SW 1271 (cell line): ENCODE measurements at places on chromosomes 16 and 17.

GRCh38 chr16:86901483-86901882, 323.1 kb downstream of the FOXL1 start:
- no peak for DNase-seq

GRCh38 chr17:17425005-17425404, 51.8 kb upstream of the MED9 start:
- no peak for DNase-seq

DNA sequence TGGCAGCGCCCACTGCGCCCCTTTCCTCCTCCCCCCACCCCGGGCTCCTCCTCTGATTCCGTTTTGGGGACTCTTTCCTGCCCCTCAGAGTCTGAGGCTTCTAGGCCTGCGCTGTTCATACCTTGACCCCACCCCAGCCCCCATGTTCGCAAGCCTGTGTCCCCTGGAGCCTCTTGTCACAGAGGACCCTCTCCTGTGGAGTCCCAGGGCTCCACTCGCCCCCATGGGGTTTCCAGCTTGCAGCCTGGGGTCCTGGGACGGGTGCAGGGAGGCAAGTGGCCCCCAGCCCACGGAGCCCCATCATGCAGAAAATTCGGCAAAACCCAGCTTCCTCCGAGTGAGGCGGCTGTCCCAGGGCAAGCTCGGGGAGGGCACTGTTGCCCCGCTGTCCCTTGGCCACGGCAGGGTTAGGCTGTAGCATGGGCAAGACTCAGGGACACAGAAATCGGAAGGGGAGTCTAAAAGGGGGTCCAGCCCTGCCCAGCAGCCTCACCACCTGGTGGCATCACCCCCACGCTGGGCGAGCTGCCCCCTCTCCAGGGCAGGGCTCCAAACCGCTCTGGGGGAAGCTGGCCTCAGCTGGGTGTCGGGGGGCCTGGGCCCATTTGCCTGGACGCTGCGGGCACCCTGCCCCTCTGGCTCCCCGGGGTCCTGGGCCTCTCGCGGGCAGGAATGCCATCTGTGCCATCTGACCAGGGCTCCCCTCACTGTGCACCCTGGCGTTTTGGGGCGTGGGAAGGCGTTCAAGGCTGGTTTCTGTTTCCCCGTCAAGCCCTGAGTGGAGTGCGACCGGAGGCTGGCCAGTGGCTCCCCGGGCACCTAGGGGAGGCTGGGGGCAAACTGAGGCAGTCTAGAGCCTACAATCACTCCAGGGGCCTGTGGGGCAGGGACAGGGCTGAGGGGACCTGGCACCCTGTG, 11.5 kb upstream of the BAHCC1 start:
- DNase-seq, result no peak

GRCh38 chr16:3038256-3038655, 1.5 kb upstream of the BICDL2 start:
- no peak for DNase-seq

DNA sequence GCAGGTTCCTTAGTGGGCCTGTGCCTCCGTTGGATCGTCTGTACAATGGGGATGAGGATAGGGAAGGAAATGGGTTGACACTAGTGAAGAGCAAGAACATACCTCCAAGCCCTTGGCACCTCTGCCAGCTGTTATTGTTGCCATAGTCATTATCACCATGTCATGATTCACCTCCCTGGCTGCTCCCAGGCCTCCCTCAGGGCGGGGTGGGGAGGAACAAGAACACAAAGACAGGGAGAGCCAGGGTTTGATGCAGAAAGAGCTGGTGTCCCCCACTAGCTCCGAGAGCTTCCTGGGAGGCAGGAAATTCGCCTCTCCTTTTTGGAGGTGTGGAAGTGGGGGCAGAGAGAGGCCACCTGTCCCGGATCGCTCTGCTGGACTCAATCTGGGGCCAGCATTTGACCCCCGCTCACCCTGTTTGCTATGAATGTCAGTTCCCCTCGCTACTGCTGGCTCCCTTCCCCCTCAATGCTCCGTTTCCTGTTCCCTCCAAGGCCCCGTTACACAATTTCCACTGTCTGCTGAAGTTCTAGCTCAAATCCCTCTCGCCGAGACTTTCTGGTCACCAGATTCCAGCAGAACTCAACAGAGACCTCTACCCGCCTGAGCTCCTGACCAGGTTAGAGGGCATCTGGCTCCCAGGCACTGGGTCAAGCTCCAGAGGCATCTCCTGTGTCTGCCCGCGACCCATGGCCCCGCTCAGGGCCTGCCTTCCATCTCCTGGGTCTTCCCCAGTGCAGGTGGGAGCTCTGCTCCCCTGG, 9.1 kb downstream of the TIMP2 start:
- peak; percentile 26 for DNase-seq

GRCh38 chr16:16821261-16821660, 442.3 kb downstream of the NPIPA7 start:
- DNase-seq, result no peak

- no peak for DNase-seq
Measured at GRCh38 chr17:80531400-80531799, 13.2 kb upstream of the RPTOR start.

GRCh38 chr17:15278380-15278779, 13.3 kb upstream of the PMP22 start:
- no peak for DNase-seq

- no peak for DNase-seq
Measured at GRCh38 chr17:72735048-72735447, 357.4 kb downstream of the SLC39A11 start.

- DNase-seq, result no peak
Measured at GRCh38 chr16:77869997-77870813, 81.8 kb downstream of the VAT1L start.

DNA sequence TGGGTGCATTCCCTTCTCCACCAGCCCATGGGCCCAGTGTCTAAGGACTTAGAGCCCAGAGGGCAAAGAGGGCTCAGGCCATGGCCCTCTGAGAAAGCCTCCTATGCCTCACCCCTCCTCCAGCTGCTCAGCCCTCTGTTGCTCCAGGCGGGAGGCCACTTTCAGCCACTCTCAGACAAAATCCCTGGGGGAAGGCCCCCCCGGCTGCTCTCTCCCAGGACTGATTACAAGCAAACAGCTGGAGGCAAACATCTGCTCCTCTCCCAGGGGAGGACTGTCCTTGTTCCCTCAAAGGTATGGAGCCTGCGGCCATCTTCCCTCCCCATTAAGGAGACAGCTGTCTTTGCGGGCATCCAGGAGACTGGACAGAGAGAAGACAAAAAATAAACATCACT, 54.9 kb upstream of the DLX4 start:
- DNase-seq, result no peak

DNA sequence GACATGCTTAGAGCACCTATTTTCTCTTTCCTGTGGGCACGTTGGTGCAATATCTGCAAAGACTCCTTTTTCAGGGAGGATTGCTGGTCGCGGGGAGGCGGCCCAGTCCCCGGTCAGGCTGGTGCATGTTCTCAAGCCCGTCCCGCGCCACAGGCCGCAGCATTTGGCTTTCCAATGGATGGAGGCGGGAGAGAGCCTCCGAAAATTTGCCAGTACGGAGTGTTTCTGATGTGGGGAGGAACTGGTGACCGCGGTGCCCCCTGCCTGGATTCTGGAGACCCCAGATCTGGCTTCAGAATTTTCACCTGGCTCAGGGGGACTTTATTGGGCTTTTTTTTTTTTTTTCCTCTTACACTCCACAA, 2.3 kb downstream of the CMIP start:
- no peak for DNase-seq

DNA sequence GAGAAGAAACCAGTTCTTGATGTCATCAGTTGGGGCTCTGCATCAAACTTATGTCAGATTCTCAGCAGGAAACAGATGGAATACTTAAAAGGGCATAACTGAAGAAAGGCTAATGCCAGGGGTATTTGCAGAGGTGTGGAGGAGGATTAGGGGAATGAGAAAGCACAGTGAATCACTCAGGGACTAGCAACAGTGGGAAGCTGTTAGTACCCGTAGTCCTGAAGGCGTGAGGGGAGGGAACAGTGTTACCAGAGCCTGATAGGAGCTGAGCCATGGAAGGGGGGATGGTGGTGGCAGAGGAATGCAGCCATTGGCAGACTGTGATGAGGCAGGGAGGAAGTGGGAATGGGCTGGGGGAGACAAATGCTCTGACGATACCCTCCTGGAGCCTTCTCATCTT, 162.3 kb downstream of the UTP18 start:
- no peak for DNase-seq

- peak; percentile 17 for DNase-seq
Measured at GRCh38 chr16:58843675-58844074, 109.6 kb upstream of the GOT2 start.

GRCh38 chr17:41419716-41420115, 4.7 kb downstream of the KRT37 start:
- no peak for DNase-seq

DNA sequence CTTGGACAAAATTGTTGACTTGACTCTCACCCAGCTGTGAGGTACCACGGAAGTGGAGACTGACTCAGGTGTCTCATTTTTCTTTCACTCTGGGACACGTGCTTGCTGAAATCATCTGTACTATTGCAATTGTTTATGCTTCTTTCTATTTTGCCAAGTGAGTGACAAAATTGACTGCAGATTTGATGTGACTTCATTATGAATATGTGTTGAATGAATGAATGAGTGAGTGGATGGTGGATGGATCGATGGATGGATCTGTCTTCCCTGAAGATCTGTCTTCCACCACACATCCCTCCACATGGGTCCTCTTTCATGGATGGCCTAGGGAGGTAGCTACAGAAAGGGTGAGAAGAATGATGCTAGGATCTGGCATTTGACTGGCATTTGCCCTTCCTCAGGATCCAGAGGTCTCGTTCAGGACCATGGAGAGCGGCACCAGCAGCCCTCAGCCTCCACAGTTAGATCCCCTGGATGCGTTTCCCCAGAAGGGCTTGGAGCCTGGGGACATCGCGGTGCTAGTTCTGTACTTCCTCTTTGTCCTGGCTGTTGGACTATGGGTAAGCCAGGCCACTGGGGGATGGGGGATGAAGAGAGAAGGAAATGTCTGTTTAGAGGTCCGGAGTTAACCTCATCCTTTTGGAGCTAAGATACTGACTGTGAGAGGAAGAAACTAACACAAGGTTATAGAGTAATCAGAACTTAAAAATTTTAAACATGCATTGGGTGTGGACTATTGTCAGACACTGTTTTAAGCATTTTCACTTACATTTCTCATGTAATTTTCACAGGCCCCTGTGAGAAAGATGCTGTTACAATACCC, 12.7 kb downstream of the SLC5A11 start:
- DNase-seq, result no peak

GRCh38 chr16:27460663-27461482, 58.9 kb downstream of the IL21R start:
- no peak for DNase-seq

GRCh38 chr16:80899809-80900592, 95.6 kb upstream of the CDYL2 start:
- DNase-seq, result no peak

DNA sequence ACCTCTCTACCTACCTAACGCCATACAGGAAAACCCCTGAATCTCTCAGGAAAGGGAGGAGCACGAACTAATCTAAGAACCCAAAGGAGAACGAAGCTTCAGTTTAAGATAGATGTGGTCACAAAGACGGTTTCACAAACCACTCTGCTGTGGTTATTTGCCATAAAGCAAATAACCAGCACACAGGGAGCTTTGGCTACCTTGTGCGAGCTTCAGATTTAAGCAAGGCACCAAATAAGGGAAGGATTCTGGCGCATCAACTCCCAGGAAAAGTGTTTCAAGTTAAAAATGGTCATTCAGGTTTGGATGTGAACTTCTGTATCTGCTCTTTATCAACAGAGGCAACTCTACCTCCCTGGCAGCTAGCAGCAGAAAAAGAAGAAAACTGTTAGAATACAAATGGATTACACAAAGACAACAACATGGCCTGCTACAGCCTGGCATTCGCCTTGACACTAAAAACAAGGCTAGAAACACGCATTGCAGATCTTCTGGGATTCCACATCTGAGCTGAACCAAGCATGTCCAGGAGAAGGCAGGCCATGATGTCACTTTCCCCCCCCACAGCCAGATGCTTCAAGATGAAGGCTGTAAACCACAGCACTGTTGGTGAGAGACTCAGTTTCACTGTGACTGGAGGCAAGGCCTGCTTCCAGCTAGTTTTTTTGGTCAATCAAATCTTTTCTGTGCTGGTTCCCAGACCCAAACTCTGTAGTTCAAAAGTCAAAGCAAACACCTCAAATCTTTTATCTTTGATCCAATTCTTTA, 43.6 kb downstream of the SMG6 start:
- DNase-seq, result no peak

DNA sequence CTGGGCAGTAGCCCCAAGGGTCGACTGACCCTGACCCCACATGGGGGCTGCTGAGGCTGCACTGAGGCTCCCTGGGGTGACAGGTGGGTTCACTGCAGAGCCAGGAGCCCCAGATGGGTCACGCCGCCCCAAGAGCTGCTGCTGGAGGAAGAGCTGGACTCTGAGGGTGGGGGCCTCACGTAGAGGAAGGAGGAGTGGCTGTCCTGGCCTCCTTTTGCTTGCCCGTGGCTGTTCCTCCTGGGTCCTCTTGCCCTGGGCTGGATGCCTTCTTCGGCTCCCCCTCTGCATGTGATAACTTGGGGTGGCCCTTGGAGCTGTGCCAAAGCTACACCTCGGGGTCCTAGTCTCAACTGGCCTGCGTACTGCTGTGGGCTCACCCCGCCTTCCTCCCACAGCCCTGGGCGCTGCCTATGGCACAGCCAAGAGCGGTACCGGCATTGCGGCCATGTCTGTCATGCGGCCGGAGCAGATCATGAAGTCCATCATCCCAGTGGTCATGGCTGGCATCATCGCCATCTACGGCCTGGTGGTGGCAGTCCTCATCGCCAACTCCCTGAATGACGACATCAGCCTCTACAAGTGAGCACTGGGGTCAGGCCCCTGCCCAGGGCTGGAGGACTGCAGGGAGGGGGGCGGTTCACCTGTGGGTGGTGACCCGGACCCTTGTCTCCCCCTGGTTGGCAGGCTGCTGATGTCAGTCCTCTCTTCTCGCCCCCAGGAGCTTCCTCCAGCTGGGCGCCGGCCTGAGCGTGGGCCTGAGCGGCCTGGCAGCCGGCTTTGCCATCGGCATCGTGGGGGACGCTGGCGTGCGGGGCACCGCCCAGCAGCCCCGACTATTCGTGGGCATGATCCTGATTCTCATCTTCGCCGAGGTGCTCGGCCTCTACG, 1.1 kb upstream of the AMDHD2 start:
- no peak for DNase-seq

- DNase-seq, result no peak
Measured at GRCh38 chr17:43721537-43722268, 36.9 kb downstream of the SOST start.

- DNase-seq, result no peak
Measured at GRCh38 chr17:43316522-43317142, 82.2 kb upstream of the ARL4D start.

GRCh38 chr16:27369806-27370205, 32.2 kb upstream of the IL21R start:
- no peak for DNase-seq

GRCh38 chr16:52634104-52634503, 87.2 kb upstream of the TOX3 start:
- no peak for DNase-seq

GRCh38 chr16:28836761-28837064, 9.4 kb downstream of the TUFM start:
- no peak for DNase-seq

- no peak for DNase-seq
Measured at GRCh38 chr17:79995696-79996095, 40.0 kb downstream of the TBC1D16 start.

GRCh38 chr16:82523815-82524214, 103.0 kb upstream of the CDH13 start:
- DNase-seq, result no peak
